ENCODE measurements at places on chromosomes 1 and 21. TPM values are rescaled to one million over a fixed set of nuclear protein-coding genes. Genes with fewer than 3 reads are reported as not detected.

The OR10J4 gene
- total RNA-seq, result not detected

The B3GALNT2 gene
- total RNA-seq, result 16.1 TPM

The GIPC2 gene
- not detected for total RNA-seq

The HSD3B1 gene
- not detected for total RNA-seq

DNA sequence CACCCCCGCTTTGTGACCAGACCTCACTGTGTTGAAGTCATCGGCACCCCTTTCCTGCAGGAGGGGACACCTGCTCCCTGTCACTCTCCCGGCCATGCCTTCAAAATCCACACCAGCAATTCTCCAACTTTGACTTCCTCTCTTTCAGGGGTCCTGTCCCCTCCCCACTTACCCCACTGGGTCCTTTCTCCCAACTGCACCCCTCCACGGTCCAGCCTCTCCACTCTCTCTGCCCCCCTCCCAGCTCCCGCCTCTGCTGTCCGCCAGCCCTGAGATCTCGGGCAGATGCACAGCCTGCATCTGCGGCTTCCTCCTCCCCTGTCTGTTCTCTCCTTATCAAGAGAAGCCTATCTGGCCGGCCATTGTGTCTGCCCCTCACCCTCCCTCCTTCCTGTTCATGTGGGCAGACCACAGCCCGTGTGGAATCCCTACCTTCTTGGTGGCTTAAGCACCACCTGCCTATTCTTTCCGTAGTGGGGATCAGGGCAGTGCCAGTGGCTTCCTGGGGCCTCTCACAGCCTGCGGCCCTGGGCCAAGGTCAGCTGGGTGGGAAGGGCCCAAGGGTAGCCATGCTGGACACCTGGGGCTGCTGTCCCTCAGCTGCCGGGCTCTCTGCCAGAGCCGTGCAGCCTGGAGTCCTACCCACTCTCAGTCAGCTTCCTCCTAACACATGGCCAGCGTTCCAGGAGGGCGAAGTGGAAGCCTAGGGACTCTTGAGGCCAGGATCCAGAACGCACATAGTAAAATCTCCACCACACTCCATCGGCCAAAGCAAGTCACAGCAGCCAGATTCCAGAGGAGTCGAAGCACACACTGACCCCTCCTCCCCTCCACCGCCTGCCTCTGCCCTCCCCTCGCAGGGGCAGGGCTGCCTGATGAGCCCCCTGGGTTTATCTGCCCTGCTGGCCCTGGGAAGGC, 5.1 kb upstream of the HES4 start:
- H3K27me3 ChIP-seq, result peaks cover 31% of the 10 kb centered on the region
- no peak overlapping the region for H3K27ac ChIP-seq
- no peaks in the 10 kb centered on the region for H3K36me3 ChIP-seq
- H3K4me3 ChIP-seq, result peak overlapping the region; percentile 60
- peaks cover 12% of the 10 kb centered on the region for H3K4me1 ChIP-seq

DNA sequence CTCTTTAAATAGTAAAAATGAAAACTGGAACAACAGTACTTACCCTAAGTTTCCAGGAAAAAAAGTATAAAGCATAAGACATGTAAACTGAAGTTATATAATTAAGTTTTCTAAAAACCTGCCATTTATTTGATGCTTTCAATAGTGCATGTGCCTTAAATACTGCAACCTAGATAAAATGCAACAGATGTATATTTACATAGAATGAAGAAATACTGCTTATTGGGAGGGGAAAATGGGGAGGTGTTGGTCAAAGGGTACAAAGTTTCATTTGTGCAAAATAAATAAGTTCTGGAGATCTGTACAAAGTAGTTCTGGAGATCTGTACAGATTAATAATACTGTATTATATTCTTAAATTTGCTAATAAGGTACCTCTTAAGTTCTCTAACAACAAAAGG, 68.6 kb downstream of the PRPF38A start:
- no peaks in the 10 kb centered on the region for H3K4me1 ChIP-seq
- no peak overlapping the region for H3K27ac ChIP-seq
- no peak overlapping the region for H3K4me3 ChIP-seq
- DNase-seq, result no peak

DNA sequence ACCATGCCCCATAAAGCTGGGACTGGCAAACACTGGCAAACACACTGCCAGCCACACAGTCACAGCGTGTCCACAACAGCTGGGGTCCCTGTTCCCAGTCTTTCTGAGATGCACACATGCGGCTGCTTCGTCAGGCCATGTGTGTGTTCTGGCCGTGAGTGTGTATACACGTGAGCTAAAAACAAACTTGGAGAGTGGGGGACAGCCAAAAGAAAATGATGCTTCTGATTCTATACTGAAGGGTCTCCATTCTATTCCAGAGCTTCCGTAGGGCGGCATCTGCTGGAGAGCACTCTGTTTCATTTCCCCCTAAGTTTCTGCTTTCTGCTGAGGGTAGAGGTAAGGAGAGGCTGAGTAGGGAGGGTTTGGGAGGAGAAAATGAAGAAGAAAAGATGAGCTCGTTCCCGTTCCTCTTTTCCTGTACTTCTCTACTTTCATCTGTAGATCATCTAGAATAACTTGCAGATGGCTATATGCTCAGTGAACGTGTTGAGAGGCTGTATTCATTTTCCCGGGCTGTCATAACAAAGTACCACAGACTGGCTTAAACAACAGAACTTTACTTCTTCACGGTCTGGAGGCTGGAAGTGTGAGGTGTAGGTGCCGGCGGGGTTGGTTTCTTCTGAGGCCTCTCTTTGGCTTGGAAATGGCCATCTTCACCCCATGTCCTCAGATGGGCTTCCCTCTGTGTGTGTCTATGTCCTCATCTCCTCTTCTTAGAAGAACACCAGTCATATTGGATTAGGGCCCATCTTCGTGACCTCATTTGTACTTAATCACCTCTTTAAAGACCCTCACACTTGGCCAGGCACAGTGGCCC, 151.6 kb downstream of the TOMM20 start:
- H3K27me3 ChIP-seq, result no peaks in the 10 kb centered on the region
- peak overlapping the region; percentile 98 for H3K27ac ChIP-seq
- H3K36me3 ChIP-seq, result peaks cover 16% of the 10 kb centered on the region
- H3K4me3 ChIP-seq, result peak overlapping the region; percentile 14
- H3K4me1 ChIP-seq, result peaks cover 86% of the 10 kb centered on the region

DNA sequence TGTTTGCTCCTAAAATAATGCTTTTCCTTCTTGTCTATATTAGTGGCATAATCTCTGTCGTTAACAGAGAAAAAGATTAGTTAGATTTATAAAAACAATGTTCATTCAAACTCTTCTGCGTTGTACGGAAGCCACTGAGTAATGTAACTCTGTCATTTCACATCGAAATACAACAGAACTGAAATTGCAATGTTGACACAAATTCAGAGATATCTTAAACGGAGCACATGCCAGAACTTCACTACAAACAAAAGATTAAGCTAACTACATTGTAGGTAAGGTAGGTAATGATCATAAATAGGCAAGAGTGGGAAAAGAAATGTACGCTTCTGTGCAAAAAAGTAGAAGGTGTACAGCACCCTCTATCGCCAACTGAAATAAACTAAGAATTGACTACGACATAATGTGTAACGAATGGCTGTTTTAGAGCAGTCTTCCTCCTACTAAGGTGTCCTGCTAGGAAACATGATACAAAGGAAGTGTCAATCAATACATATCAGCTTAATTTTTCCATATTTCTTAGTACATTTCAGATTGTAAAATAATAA, 56.6 kb downstream of the PCNX2 start:
- H3K27me3 ChIP-seq, result no peaks in the 10 kb centered on the region
- peaks cover 11% of the 10 kb centered on the region for H3K36me3 ChIP-seq
- DNase-seq, result no peak

GRCh38 chr1:164895026-164895912, 336.3 kb downstream of the PBX1 start:
- no peak overlapping the region for H3K27ac ChIP-seq
- no peaks in the 10 kb centered on the region for H3K27me3 ChIP-seq
- DNase-seq, result no peak
- H3K4me3 ChIP-seq, result no peak overlapping the region
- no peaks in the 10 kb centered on the region for H3K36me3 ChIP-seq

DNA sequence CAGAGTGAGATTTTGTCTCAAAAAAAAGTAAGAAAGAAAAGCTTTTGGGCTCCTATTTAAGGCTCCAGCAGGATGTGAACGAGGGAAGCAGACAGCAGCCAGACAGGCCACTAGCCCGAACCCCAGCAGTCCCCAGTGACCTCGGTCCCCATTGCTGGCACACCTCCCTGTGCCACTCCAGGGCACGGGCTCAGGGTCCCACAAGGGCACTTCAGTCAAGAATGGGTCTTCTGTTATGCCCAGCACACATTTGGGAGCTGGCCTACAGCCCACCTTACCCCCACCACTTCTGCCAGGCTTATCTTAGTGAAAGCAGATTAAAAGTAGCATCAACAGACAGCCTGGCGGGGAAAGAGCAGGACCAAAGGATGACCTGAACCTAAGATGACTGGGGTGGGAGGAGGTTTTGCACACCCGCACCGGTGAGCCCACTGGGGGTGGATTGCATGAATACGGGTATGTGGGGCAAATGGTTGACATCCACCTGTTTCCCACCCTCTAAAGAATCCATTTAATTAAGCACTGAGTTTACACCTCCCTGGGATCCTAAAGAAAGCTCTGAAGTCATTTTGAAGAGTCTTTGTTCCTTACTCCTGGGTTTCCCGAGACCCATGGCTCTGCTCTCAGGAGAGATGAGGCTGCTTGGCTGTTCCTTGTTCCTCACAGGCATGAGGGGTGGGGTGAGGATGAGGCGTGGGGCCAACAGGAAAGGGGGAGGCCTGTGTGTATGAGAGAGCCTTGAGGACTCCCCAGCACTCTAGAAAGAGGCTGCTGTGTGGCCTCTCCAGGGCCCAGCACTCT, 4.7 kb downstream of the CHI3L1 start:
- H3K4me1 ChIP-seq, result no peaks in the 10 kb centered on the region
- no peak for DNase-seq
- H3K27me3 ChIP-seq, result peaks cover 4% of the 10 kb centered on the region
- H3K36me3 ChIP-seq, result no peaks in the 10 kb centered on the region

- no peaks in the 10 kb centered on the region for H3K4me1 ChIP-seq
- H3K27ac ChIP-seq, result no peak overlapping the region
- H3K27me3 ChIP-seq, result no peaks in the 10 kb centered on the region
- no peak overlapping the region for H3K4me3 ChIP-seq
- no peak for DNase-seq
These were observed 161.4 kb downstream of the DAB1 start for GRCh38 chr1:57262472-57262871.

DNA sequence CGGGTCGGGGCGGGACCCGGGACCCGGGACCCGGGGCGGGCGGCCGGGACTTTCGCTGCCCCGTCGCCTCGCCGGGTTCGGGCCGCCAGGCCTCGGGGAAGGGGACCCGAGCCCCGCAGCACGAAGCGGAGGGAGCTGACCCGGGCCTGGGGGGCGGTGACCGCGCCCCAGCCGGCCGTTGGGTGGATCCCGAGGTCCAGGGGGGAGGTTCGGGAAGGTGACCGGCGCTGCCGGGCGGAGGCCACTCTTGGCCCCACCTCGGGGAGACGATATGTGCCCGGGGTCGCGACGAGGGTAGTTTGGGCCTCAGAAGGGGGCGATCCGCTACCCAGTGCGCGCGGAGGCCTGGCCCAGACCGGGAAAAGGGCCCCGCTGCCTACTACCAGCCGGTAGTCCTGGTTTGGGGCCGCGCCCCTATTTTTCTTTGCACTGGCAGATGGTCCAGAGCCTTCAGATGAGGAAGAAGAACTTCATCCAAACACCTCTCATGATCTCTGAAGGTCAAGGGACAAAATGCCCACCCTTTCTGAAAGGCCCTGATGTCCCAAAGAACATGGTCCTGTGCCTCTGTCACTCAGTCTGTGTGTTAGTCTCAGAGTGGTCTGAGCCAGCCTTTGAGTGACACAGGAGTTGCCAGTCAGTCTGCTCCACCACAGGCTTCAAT, 766 bp downstream of the AGO4 start:
- H3K4me3 ChIP-seq, result peak overlapping the region; percentile 86
- H3K4me1 ChIP-seq, result peaks cover 28% of the 10 kb centered on the region
- H3K27ac ChIP-seq, result peak overlapping the region; percentile 76
- DNase-seq, result peak; percentile 75
- H3K27me3 ChIP-seq, result peaks cover 1% of the 10 kb centered on the region
- peaks cover 3% of the 10 kb centered on the region for H3K36me3 ChIP-seq

GRCh38 chr1:162206300-162206699, 136.8 kb downstream of the NOS1AP start:
- H3K4me1 ChIP-seq, result no peaks in the 10 kb centered on the region
- H3K27ac ChIP-seq, result no peak overlapping the region
- H3K27me3 ChIP-seq, result peaks cover 18% of the 10 kb centered on the region
- no peaks in the 10 kb centered on the region for H3K36me3 ChIP-seq
- no peak for DNase-seq

- no peaks in the 10 kb centered on the region for H3K4me1 ChIP-seq
- H3K27me3 ChIP-seq, result peaks cover 8% of the 10 kb centered on the region
- H3K4me3 ChIP-seq, result no peak overlapping the region
- H3K36me3 ChIP-seq, result no peaks in the 10 kb centered on the region
- peak; percentile 86 for DNase-seq
These were observed 11.8 kb downstream of the RCAN1 start for GRCh38 chr21:34603002-34603709.

GRCh38 chr1:21229246-21230000, 52.7 kb upstream of the EIF4G3 start:
- H3K36me3 ChIP-seq, result peaks cover 46% of the 10 kb centered on the region

- H3K36me3 ChIP-seq, result no peaks in the 10 kb centered on the region
- DNase-seq, result no peak
- H3K27me3 ChIP-seq, result peaks cover 30% of the 10 kb centered on the region
These were observed 93.5 kb downstream of the IER5 start for GRCh38 chr1:181181792-181182585.

DNA sequence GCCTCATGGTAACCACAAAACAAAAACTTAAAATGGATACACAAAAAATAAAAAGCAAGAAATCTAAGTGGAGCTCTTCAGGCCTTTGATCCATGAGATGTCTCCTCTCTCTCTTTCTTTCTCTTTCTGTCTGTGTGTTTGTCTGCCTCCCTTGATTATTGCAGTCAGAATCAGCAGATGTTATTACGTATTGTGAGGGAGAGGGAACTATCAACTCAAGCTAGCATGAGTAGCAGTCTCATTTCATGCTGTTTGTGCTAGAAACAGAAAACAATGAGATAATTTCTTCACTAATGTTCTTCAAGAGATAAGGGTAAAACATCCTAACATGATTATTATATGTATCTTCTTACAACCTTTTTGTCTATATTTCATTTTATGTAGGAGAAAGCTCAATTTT, 103.7 kb upstream of the PDC start:
- H3K36me3 ChIP-seq, result no peaks in the 10 kb centered on the region
- no peak for DNase-seq
- H3K4me3 ChIP-seq, result no peak overlapping the region
- no peaks in the 10 kb centered on the region for H3K4me1 ChIP-seq

DNA sequence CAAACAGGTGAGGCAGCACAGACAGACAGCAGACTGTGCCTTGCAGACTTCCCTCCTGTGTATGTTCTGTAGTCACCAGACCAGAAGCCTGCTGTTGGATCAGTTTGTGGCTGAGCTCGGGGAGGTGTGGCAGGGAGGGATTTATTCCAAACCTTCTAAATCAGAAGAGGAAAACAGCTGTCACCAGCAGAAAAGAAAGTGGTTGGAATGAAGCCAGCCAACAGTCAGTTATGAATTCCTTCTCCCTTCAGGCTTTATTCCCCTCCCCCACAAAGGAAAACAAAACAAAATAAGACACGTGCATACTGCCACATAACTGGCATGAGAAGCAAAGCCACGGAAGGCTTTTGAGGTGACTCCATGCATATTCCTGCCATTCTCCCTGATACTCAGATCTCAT, 19.0 kb upstream of the PIGV start:
- no peak overlapping the region for H3K4me3 ChIP-seq
- H3K27me3 ChIP-seq, result no peaks in the 10 kb centered on the region
- peaks cover 31% of the 10 kb centered on the region for H3K4me1 ChIP-seq
- peaks cover 78% of the 10 kb centered on the region for H3K36me3 ChIP-seq
- DNase-seq, result no peak
- H3K27ac ChIP-seq, result peak overlapping the region; percentile 62

Measured in activated CD4-positive, alpha-beta T cell treated with anti-CD3 and anti-CD28 coated beads, Interleukin-2, amount 10 ng/mL, durations not matched to agents 24 days and 14 days (primary cell).